ENCODE measurements at places on chromosomes 7 and 10. TPM values are rescaled to one million over a fixed set of nuclear protein-coding genes. Genes with fewer than 3 reads are reported as not detected.

DNA sequence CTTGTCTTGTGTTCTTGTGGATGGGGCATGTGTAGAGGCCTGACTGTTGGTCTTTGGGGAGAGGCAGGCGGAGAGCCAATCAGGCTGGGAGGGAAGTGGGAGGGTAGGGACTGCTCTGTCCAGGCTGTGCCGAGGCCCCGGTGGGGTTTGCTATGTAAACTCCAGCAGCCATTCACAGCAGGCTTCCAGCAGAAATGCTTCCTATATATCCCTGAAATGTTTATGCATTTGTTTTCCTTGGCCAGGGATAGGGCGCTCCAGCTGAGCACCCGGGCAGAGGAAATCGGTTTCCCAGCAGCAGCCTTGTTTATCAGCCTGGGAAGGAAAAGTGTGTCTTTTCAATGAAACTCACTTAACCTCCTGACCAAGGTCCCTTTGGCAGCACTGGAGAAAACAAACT, 18.3 kb upstream of the AQP1 start:
- DNase-seq, result no peak

DNA sequence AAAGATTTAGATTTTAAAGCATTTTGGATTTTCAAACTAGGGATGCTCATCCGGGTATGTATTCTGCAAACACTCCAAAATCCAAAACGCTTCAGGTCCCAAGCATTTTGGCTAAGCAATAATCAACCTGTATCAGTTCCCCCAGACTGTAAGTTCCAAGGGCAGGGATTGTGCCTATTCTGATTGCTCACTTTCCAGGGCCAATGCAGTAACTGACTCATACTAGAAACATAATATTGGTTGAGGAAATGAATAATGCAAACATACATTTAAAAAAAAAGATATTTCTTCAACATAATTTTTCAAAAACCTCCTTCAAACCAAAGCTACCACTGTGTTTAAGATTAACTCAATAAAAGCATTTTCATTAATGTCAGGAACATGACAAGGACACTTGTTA, 69.5 kb downstream of the HIBADH start:
- no peak for DNase-seq

GRCh38 chr7:155002411-155003091, 373 bp downstream of the PAXIP1 start:
- peak; percentile 26 for DNase-seq

GRCh38 chr10:34262985-34263384, 552.1 kb downstream of the PARD3 start:
- peak; percentile 13 for DNase-seq

Gene HEPACAM2
- not detected for total RNA-seq

Gene SLC13A4
- not detected for total RNA-seq

Gene LIPN
- not detected for total RNA-seq

GRCh38 chr7:12107841-12108254, 103.2 kb upstream of the TMEM106B start:
- DNase-seq, result no peak

DNA sequence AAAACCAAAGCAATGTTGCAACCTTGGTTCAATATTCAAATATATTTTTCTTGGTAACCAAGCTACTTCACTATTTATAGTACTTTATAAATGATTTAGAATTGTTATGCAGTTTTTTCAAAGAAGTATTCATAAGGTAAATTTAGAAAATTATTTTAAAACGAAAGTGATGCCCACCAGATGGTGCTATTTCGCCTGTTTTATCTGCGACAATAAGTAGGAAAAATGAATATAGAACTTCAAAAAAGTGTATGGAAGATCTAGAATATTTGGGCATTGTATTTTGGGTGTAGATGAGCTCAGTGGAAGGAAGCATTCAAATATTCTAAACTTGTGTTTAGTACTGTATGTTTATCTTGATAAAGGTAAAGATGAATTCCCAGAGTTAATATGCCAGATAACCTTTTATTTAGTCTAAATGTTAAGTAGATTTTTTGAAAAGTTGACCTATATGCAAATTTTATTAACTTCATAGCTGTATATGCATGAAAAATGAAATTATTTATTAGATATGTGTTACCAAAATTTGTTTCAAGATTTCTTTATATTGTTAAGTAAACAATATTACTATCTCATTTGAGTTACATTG, 93.2 kb downstream of the ADK start:
- DNase-seq, result peak; percentile 22

DNA sequence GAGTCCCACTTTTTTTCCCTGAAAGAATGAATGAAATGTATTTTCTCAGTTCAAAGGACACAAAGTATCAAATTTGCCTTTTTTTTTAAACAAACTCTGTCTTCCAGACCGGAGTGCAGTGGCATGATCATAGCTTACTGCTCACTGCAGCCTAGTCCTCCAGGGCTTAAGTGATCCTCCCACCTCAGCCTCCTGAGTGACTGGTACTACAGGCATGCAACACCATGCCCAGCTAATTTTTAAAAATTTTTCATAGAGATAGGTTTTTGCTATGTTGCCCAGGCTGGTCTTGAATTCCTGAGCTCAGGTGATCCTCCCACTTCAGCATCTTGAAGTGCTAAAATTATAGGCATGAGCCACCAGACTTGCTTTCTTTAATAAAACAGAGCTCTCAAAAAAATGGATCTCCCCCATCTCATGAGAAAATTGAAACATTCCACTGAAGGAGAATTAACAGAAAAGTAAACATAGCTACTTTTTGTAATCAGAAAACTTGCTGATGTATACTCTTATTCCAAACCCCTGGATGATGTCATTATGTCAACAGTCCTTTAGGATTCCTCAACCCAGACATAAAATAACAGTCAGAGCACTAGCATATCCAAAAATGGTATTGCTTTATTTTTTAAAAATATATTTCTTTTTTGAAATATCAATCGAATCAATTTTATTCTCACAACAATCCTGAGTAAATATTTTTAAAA, 12.3 kb upstream of the TRDMT1 start:
- DNase-seq, result peak; percentile 71

DNA sequence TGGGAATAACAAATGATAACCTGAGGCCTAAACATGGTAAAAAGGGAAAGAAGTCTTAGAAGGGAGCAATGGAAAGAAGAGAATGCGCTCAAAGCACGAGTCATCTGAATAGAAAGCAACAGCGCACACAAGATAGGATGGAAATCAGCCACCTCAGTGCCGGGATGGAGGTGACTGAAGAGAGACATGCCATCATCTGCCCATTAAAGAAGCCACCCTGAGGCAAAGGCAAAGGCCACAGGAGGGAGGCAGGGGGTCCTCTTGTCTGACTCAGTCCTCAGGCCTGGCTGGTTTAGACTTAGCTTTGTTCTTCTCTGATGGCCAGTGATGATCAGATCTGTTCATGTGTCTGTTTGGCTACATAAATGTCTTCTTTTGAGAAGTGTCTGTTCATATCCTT, 180.6 kb downstream of the CHCHD3 start:
- peak; percentile 14 for DNase-seq

Gene PNLIP
- not detected for total RNA-seq

All from RPMI7951 (cell line).